ENCODE measurements at places on chromosomes 2 and 18.

GRCh38 chr2:3595985-3596384, 1.1 kb downstream of the COLEC11 start:
- DNase-seq = no peak

DNA sequence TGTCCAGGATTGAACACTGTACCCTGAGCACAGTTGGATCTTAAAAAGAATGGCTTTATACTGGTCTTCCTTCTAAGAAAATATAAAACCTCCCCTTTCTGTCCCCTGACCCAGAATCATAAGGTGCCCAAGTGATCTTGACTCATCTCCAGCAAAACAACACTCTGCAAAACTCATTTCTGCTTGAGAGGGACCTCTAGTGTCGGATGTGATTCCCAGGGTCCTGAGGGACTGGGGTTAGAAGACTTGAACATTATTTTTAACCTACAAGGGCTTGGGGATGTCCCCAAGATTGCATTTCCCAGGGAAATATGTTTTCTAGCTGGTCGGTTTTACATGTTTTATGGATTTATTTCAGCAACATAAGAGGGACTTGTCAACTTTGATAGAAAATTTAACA, 1318.5 kb upstream of the CELF4 start:
- no peak for DNase-seq

DNA sequence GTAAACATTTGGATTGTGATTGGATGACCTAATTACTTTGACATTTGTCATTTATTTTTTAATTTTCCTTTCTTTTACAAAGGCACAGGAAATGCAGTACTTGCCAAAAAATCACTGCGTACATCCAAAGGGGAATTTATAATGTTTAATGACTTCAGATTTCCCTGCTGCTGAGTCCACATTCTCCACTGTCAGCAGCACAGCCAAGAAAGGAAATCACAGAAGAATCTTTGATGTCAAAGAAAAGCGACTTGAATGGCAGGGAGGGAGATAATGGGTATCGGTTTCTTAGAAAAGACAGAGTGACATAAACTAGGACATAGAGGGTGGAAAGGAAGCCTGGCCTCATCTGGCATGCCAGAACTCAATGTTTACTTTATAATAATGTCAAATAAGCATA, 41.4 kb upstream of the COPS8 start:
- DNase-seq = no peak

- no peak for DNase-seq
These were observed 532.9 kb upstream of the CRIM1 start for GRCh38 chr2:35822716-35823115.

DNA sequence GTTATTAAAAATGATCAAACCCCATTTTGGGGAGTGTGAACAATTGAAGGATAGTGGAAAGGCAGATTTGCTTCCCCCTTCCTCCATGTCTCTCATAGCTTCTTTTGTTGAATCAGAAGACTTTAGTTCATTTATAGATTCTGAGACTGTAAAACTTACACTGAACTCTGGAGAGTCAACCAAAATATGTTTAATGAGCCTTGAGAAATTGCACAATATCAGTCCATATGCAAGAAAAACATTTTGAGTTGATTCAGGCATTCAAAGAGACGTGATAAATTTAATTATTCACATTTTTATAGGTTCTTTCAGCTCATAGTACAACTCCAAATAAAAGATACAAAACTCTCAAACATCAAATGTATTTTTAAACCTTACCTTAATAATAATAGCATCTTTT, 354.4 kb upstream of the SPRED2 start:
- DNase-seq = no peak
